ENCODE measurements at places on chromosomes 7 and 10.

- no peak for DNase-seq
Measured at GRCh38 chr7:25375805-25376600, 147.7 kb upstream of the NPVF start.

DNA sequence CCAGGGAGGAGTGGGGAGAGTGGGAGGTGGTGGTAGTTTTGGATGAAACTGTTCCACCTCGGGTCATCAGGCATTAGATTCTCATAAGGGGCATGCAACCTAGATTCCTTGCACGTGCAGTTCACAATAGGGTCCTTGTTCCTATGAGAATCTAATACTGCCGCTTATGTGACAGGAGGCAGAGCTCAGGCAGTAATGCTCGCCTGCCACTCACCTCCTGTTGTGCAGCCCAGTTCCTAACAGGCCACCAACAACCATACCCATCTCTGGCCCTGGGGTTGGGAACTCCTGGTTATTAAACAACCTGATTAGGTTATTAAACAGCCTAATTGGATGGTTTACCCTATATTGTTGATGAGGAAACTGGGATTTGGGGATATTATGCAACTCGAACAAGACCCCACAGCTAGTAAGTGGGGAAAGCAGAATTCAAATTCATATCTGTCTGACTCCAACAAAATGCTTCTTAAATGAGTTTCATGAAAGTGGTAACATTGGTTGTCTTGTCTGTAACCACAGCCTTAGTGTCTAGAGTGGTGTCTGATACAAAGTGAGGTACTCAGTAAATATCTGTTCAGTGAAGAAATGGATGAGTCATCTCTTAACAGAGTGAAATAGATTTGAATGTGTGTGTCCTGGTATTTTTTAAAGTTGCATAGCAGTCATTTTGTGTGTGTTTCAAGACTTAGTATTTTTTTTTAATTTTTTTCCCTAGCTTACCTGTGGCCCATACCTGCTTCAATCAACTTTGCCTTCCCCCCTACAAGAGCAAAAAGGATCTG lies 101.6 kb downstream of the HECTD2 start:
- no peak for DNase-seq

DNA sequence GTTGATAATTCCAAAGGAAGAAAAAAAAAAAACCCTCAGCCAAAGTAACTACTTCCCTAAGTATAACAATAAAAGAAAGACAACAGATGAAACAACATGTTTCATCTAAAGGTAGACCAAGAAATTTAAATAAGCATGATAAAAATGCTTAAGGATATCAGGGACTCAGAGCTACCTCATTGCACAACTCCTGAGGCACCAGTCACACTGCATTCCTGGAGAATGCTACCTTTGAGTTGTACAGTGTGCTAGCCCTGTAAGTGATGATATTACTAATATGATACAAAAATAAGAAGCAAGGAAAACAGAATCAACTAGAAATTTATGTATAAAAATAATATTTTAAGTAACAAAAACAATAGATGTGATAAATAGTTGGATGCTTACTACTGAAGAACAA lies 29.5 kb upstream of the C7orf33 start:
- DNase-seq: no peak

DNA sequence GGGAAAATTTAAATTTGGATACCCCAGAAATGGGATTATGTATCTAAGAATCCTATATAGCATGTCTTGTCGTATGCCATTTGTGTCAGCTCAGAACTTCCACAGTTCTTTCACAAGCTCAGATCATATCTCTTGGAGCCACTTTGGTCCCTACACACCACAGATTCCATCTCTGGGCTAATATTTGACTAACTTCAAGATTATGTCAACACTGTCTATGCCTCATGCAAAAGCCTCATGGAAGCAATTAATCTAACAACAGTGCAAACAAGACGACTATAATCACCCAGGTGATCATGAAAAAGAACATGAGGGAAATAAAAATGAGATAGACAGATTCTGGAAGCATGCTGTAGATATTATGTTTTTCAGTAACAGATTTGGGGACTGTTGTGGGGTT lies 189.1 kb downstream of the LRRTM3 start:
- DNase-seq: no peak

DNA sequence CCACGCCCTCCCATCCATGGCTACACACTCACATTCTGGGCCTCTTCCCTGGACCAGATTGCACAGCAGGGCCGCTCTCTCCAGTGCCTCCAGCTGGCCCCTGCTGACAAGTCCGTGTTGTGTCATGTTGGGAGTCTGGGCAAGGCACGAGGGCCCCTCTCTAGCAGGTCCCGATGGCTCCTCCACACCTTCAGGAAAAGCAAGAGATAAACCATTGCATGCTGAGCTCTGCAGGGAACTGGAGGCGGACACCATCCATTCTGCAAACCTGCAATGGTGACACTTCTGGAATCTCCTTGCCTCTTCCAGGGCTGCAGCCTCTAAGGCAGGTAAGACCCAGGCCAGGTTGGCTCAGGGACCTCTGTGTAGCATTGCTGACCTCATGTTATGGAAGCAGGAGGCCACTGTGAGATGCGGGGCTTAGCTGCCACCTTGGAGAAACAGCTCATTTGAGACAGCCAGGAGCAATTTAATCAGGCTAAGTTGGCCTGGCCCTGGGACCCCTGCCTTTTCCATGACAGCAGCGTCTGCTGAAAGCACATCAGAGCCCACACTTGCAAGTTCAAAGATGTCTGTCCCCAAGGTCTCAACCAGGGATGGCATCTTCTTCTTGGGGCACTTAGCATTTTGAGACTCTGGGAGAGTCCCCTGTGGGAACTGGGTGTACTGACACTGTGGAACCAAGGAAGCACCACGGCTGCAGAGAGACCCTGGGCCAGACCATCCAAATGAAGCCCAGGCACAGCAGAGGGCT lies 34.2 kb upstream of the LEP start:
- no peak for DNase-seq

- DNase-seq: no peak
Measured at GRCh38 chr10:22251751-22252223, 34.0 kb upstream of the EBLN1 start.

- DNase-seq: no peak
Measured at GRCh38 chr10:79316671-79317431, 30.4 kb upstream of the PPIF start.

- no peak for DNase-seq
Measured at GRCh38 chr7:111853201-111853990, 291.1 kb upstream of the IMMP2L start.

GRCh38 chr7:141208539-141208938 lies 134.7 kb downstream of the TMEM178B start:
- no peak for DNase-seq

DNA sequence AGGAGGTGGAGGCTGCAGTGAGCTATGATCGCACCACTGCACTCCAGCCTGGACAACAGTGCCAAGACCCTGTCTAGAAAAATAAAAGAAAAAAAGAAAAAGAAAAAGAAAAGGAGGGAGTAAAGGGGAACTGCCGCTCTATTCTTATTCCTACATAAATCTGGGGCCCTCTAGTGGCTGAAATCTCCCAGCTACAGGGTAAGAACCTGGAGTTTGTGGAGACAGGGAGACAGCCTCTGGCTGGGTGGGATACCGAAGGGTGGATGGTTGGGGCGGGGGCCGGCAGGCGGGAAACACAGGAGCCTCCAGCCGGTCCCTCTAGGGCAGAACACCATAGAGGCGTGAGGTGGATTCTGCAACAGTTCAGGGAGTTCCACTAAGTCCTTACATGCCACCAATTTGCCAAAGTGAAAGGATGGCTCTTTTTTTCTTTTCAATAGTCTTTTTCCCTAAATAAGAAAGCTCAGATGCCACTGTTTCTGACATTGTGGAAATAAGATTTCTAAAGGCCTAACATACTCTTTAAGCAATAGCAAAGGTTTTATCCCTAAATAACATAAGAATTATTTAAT lies 117.3 kb downstream of the SVIL start:
- no peak for DNase-seq

- no peak for DNase-seq
Measured at GRCh38 chr10:122333037-122333436, 41.5 kb upstream of the PLEKHA1 start.

DNA sequence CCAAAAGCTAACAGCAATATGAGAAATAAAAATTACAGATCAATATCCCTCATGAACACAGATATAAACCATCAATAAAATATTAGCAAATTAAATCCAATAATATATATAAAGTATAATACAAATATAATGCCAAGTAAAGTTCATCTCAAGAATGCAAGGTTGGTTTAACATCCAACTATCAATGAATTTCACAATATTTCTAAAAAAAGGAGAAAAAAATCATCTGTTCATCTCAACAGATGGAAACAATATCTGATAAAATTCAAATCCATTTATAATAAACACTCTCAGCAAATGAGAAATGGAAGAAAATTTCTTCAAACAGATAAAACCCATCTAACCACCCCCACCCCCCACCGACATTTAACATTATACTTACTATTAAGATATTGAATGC lies 86.9 kb downstream of the SIRT1 start:
- DNase-seq: no peak

- DNase-seq: no peak
Measured at GRCh38 chr7:130114776-130115175, 44.4 kb downstream of the KLHDC10 start.

GRCh38 chr7:2860627-2861133 lies 16.6 kb upstream of the GNA12 start:
- DNase-seq: no peak

DNA sequence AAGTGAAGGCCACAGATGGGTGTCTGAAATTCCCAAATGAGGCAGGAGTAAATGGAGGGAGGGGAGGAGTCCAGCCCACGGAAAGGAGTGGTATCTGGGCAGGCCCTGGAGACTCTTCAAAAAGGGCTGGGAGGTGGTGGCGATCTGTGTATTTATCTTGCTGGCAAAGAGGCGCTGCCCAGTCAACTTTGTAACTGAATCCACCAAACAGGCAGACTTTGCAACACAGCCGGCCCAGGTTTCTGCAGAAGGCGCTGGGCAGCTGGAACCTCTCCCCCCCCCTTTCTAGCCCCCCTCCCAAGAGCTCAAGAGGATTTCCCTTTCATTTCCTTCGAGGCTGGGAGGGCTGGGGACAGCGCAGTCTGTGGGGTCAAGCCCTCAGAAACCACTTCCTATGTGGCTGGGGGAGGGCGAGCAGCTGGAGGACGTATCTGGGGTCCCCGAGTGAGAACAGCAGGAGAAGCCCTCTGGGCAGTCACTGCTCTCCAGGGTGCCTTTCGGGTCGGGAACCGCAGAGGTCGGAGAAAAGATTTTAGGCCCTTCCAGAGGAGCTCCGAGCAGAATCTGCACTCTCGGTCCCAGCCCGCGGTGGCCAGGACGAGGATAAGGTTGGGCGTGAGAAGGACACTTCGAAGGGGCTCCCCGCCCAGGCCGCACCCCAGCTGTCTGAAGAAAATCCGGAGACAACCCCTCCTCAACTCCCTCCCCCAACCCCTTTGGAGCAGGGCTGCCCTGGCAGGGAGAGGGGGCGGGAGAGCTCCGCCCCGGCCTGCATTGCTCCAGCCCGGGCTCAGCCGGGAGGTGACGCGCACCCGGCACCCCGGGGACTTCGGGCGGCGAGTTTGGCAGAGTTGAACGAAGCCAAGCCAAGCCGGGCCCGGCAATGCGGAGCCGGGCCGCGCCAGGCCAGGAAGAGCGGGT lies 965 bp downstream of the ZCCHC24 start:
- DNase-seq: no peak

DNA sequence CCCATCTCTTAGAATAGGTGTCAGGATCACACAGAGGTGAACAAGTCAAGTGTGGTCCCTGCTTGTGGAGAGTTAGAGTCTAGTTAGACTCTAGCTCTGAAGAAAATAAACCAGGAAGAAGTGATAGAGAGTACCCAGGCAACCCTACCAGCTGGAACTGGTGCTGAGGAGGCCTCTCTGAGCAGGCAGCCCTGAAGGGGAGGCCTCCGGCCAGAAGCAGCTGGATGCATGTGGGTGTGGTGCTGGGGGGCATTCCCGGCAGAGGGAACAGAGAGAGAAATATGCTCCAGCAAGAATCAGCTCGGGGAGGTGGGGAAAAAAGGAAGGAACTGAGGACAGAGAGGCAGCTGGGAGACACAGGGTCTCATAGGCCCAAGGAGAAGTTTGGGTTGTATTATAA lies 68.6 kb downstream of the APBB1IP start:
- no peak for DNase-seq

DNA sequence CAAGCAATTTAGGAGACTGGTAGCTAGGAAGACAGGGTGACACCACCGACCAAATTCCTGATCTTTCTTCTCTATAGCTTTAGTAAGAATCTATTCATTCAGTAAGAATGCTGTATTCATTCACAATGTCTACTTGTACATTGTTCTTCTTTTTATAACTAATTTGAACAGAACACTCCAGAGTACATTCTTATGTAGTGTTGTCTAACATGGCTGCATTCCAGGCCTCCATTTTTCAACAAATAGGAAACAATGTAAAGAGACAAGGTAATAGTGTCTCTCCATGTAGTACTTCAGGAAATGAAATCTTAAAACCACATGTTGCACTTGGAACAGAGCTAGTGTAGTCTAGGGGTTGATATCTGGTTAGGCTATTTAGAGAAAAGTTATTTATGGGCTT lies 1.8 kb downstream of the VCL start:
- DNase-seq: no peak

GRCh38 chr10:34397324-34397723 lies 417.8 kb downstream of the PARD3 start:
- DNase-seq: no peak

DNA sequence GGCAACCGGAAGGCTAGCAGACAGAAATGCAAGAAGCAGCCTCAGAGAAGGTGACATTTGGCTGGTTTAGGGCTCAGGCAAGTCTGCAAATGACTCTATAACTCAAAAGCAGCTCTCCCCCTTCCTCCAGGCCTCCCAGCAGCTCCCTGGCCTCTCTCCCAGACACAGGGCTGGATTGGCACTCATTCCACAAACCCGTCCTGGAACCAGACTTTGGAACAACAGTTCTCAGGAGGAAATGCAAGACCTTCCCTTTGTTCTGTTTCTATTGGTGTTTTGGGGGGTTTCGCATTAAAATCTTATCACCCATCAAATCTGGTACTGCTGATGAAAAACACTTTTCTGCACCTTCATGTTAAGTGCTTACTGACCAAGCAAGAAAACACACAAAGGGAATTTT lies 40.3 kb upstream of the EFCAB10 start:
- no peak for DNase-seq

DNA sequence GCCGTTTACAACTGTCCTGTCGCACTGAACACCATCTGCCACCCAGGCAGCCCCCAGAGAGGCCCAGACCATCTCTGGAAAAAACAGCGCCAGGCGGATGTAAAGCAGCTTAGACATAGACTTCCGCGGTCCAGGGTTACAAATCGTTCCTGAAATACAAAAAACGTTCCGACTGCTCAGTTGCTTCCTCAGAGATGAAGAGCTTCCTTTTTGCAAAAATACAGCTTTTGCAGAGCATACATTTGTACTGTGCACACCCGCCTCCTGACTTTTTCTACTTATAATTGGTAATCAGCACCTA lies 11.4 kb downstream of the DAGLB start:
- DNase-seq: no peak

DNA sequence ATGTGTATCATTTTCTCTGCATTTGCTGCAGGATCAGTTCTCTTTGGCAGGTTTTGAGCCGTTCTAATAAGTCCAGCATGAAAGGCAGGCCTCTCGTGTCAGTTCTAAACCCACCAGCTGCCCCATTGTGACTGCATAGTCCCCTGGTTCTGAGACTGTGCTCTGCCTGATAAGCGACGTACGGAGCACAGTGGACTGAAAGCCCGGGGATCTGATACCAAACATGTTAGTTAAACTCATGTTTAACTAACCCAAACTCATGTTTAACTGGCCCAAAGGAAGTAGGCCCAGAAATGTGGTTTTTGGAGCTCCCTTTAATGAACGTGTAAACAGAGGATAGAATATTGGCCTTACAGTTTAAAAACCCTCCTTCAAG lies 98.0 kb upstream of the PDCD4 start:
- no peak for DNase-seq

Measured in esophagus squamous epithelium (tissue), 5 donors.